Mucosa of descending colon (tissue), 3 donors: ENCODE measurements at places on chromosomes 5 and 9.

DNA sequence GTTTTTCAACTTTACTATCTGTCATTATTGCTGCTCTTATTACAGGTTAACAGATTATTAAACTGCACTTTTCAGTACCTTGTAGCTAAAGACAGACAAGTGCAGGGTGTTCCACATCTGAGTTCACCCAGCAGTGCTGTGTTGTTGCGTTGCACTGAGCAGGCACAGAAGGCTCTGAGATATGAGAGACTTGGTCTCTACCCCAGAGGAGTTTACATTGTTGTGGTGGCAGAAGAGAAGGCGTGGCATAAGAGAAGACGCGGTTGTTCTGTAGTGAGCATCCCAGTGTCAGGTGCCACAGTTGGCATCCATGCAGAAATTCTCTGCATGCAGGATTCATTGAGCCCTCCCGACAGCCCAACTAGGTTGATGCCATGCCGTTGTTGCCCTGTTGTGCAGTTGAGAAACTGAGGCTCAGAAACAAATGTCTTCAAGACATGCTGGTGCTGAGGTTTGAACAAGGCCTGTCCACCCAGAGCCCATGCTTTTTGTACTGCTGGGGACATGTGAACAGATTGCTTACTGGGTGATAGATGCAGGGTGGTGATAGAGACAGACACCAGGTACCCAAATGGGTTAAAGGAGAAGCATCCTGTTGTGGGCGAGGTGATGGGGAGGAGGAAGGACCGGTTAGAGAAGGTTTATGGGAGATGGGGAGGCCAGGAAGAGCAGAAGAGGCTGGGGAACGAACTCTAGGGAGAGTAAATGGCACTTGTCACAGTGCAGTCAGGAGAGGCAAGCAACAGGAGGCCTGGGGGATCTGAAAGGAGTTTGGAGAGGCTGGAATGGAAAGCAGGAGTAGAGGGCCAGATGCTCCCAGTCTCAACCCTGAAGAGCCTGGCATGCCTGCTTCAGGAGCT lies 8.2 kb downstream of the ABL1 start:
- no peak for DNase-seq

DNA sequence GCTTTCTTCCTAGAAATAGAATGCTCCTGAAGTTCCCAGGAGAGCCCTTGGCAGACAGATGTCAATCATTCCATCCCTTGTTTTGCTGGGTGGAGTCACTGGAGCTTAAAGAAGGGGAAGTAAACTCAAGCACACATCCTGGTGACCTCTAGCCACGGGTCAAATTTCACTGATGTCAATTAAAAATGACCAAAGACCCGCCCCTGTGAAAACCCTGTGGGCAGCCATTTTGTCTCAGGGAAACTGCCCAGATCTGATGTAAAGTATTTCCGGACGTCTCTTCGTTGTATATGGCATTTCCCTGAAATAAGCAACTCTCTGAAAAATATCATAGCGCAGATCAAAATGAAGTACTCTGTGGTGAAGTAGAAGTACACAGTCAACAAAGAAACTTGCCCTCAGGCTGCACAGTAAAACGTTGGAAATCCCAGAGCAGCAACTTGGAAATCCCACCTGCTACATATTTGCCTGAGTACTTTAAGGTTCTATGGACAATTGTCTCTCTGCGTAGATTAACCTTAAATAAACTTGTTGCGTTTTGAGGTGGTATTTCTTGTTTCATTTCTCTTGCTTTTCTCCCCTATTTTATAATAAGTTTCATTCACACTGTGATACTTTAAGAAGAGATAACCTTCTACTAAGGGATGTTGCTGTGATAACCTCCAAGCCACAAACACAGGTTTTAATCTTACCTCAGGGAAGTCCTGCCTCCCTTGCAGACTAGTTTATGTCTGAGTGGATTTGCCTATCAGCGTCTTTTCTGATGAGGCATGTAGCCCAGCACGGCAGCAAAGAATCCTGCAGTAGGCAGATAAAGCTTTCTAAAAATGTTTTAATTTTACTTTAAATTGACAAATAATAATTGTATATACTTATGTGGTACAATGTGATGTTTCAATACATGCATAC lies 60.9 kb upstream of the PIP5K1B start:
- DNase-seq = no peak

DNA sequence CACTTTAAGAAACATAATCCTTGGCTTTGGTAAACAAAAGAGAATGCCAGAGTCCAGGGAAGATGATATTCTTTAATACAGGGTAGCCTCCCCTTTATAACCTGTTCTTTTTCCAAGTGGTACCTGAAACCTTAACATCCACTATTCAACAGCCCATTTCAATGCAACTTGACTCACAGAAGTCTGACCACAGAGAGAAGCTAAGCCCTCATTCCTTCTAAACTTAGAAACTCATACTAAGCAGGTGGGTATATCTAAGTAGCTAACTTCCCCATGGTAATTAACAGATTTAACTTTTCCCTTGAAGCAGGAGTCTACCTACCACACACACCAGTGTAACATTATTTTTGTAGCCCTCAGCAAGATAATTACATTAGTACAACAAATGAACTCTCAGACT lies 91.9 kb downstream of the CEMIP2 start:
- no peak for DNase-seq

DNA sequence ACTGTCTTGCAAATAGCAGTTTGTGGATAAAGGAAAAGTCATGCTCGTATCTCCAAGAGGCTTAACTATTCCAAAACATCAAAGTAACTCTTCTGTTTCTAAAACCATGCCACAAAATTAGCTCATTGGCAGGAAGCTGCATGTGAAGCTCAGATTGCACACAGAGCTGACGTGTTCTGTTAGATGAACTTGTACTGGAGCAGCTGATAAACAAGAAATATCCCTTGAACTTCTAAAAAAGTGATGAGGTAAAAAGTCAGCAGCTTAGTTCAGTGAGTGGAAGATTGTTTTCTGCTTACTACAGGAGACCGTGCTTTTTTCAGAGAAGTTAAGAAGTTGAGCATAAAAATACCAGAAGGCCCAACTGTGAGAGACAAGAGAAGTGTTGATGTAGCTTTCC lies 113.2 kb downstream of the SLC12A2 start:
- DNase-seq = no peak

DNA sequence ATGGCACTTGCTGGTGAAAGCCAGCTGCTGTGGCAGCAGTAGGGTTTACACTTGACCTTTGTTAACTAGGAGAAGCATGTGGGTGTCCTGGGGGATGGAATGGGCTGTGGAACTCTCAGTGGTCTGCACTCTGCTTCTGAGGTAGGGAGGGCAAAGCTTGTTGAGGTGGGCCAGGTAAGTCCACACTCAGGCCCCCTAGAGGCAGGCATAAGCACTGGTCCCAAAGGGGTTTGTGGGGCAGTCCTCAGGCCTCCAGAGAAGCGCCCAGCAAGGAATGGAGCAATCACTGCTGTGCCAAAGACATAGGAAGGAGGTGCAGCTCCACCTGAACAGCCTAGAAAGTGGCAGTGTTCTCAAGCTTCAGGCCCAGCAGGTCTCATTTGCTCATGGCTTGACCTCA lies 34.7 kb downstream of the INSL4 start:
- DNase-seq = no peak

DNA sequence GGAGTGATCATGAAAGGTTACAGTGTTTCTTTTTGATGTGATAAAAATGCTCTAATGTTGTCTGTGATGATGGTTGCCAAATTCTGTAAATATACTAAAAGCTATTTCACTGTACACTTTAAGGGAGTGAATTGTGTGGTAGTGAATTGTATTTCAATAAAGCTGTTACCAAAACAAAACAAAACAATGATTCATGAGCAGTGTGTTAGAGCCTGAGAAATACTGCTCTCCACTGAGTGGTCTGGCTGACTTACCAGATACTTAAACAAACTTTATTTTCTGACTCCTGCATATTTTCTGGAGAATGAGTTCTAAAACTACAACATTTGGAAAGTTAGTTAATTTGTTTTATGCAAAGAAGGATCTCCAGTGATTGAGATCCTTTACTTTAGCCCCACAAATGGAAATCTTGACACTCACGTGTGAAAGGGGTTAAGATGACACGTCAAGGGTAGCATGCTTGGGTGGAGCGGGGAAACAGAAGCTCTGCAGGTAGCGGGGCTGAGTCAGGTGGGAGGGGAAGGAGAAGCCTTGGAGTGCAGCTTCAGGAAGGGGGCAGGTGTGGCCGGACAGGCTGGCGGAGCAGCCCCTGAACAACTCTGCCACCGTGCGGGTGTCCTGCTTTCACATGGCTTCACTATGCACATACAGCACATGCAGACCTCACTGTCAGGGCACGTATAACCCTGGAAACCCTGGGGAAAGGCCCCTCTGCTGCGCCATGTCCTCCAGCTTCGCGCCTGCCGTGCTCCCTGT lies 256.7 kb downstream of the IRX1 start:
- no peak for DNase-seq

DNA sequence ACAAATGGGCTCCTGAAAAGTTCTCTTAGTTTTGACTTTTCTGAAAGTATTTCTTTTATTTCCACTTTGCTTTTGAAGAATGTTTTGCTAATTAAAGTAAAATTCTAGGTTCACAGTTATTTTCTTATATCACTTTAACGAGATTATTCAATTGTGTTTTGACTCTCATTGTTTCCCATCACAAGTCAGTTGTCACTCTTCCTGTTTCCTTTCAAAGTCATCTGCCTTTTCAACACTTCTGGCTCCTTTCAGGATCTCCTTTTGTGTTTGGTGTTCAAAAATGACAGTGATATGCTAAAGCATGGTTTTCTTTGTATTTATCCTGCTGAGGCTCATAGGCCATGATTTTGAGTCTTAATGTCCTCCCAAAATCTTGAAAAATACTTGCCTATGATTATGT lies 235.4 kb upstream of the TAS2R1 start:
- no peak for DNase-seq
